ENCODE measurements at places on chromosomes 13 and 19. TPM values are rescaled to one million over a fixed set of nuclear protein-coding genes. Genes with fewer than 3 reads are reported as not detected.

OLFM4 gene
- 0.28 TPM for total RNA-seq

LILRA6 gene
- total RNA-seq, result not detected

CPAMD8 gene
- 2.0 TPM for total RNA-seq

ZNF729 gene
- total RNA-seq, result not detected

RETN gene
- not detected for total RNA-seq

ZNF723 gene
- total RNA-seq, result not detected

TNFSF9 gene
- 0.34 TPM for total RNA-seq

PLPP2 gene
- total RNA-seq, result 14.3 TPM

FFAR1 gene
- not detected for total RNA-seq

DNA sequence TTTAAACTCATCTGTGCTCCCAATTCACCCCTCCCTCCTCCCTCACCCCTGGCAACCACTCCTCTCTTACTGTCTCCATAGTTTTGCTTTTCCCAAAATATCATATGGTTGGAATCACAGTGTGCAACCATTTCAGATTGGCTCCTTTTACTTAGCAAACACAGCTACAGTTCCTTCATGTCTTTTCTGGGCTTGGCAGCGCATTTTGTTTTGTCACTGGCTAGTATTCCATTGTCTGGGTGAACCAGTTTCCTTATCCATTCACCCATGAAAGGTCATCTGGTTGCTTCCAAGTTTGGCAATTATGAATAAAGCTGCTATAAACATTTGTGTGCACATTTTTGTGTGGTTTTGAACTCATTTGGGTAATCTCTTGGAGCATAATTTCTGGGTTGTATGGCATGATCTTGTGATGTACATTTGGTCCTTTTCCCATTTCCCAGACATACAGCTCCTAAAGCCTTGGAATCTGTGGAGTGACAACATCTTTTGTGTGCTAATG, 23.9 kb upstream of the GAS6 start:
- no peak for DNase-seq

- no peak for DNase-seq
Observed at GRCh38 chr19:812049-812746, 9.6 kb downstream of the PLPPR3 start.

- peak; percentile 77 for DNase-seq
Observed at GRCh38 chr19:49896863-49897621, at the start of gene IL4I1. IL4I1 (minus strand) TSS chr19:49896887; CDS start chr19:49896160, 727 bp downstream.

DNA sequence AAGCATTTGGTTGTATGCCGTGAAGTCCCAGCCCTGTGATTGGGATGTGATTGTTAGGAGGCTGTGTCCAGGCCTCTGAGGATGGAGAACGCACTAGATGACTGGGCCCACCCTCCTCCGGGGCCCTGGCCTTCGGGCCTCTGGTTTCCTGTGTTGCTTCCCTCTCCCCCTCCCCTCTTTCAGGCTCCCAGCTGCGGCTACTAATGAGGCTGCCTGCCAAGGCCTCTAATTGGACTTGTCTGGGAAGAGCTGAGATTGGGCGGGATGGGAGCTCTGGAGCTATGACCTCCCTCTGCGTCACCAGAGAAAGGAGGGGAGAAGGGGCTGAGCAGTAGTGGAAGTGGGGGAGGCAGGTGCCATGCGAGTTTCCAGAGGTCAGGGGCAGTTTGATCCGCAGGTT, 9.9 kb downstream of the PTH2 start:
- DNase-seq, result no peak

GRCh38 chr19:19510432-19510831, 4.9 kb downstream of the TSSK6 start:
- no peak for DNase-seq

DNA sequence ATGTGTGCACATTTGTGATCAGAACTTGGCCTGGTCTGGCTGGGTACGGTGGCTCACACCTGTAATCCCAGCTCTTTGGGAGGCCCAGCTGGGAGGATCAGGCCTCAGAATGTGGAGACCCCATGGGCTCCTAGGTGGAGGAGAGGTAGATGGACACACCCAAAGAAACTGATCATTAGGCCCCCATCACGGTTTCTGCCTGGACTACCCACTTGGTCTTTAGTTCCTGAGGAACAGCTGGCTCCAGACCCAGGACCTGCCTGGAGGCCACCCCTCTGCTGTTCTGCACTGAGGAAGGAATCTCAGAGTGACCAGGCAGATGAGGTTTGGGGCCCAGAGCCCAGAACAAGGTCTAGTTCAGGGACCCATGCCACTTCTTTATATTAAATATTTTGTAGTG, 1.5 kb downstream of the CBLC start:
- no peak for DNase-seq

DNA sequence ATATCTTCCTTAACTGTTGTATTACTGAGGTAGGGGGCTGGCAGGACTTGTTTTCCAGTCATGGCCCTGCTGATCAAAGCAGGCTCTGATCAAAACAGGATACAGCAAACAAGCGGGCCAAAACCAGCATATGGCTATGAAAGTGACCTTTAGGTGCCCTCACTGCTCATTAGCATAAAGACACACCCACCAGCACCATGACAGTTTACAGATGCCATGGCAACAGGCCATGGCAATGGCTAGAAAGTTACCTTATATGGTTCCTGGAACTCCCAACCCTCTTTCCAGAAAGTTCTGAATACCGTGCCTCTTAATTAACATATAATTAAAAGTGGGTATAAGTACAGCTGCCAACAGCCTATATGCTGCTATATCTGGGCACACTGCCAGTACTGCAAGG, 551.4 kb upstream of the SGCG start:
- DNase-seq, result no peak

- no peak for DNase-seq
Observed at GRCh38 chr19:57789288-57789687, 19.8 kb downstream of the ZNF586 start.

DNA sequence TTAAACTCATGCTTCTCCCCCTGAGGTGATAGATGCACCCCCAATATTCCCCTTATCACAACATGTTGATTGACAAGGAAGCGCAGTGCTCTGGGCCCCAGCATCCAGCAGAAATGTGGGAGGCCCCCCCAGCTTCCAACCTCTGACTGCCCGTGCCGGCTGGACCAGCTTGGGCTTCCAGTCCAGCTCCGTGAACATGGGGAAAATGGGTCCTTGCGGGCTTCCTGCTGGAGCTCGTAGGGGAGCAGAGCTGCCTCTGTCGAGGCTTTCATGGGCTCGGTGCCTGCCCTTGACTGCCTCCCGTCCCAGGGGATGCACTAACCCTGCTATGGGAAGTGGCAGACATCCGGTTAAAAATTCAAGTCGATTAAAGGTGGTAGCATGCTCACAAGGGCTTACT, 188.9 kb downstream of the COL4A1 start:
- DNase-seq, result peak; percentile 29

DNA sequence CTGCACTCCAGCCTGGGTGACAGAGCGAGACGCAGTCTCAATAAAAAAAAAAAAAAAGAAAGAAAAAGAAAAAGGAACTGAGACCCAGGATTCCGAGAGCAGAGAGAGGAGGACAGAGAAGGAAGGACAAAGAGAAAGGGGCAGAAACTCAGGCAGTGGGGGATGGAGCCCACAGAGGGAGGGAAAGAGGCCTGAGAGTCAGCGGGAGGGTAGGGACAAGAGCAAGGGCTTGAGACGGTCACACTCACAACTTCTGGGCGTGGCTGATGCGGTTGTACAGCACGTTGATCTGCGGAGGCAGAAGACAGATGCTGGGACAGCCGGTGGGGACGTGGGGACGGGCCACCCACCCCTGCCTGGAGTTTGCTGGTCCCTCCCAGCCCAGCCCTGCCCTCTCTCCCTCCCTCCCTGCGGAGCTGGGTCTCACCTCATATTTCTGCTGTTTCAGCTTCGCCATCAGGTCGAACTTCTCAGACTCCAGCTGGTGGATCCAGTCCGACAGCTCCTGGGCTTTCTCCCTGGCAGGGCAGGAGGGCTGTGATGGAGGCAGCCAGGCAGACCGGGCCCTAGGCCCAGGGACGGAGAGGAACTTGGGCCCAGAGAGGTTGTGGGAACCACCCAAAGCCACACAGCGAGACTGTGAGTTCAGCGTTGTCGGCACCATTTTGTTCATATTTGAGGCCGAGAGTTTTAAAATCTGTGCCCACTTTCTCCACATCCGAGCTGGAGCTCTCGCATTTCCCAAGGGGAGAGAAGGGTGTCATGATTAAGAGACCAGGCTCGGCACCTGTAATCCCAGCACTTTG, 15.2 kb downstream of the TNNT1 start:
- no peak for DNase-seq

- no peak for DNase-seq
Observed at GRCh38 chr13:50446611-50447010, 396.9 kb downstream of the DLEU7 start.

GRCh38 chr13:103284466-103284865, 218.2 kb upstream of the SLC10A2 start:
- DNase-seq, result no peak

DNA sequence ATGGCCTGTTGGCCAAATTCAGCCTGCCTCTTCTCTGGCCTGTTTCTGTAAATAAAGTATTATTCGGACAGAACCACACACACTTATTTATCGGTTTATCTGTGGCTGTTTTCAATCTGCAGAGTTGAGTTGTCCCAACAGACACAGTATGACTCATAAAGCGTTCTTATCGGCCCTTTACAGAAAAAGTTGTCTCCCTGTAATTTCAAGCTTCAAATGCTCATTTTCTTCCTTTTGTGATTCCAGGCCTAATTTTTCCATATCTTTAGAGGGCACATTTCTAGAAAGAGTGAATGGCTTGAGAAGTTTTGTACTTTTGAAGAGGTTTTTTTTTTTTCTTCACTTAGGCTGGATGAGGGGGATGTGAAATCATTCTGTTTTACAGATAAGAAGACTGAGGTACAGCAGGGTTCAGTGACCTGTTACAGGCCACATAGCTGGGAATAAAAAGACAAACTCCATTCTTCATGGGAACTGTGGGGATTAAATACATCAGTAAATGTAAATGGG, 440.9 kb downstream of the TSHZ3 start:
- DNase-seq, result no peak

GRCh38 chr13:111184458-111185401, 69.6 kb downstream of the ARHGEF7 start:
- peak; percentile 65 for DNase-seq

DNA sequence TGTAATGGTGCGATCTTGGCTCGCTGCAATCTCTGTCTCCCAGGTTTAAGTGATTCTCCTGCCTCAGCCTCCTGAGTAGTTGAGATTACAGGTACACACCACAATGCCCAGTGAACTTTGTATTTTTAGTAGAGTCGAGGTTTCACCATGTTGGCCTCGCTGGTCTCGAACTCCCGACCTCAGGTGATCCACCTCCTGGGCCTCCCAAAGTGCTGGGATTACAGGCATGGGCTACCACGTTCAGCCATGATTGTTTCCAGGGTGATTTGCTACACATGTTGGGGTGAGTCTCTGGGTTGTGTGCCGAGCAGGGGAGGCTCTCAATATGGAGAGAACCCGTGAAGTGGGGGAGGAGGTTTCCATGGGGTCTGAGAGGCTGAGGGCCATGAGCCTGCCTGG, 24.8 kb upstream of the CEACAM21 start:
- no peak for DNase-seq

GRCh38 chr13:87235621-87236020, 435.6 kb upstream of the SLITRK5 start:
- no peak for DNase-seq

DNA sequence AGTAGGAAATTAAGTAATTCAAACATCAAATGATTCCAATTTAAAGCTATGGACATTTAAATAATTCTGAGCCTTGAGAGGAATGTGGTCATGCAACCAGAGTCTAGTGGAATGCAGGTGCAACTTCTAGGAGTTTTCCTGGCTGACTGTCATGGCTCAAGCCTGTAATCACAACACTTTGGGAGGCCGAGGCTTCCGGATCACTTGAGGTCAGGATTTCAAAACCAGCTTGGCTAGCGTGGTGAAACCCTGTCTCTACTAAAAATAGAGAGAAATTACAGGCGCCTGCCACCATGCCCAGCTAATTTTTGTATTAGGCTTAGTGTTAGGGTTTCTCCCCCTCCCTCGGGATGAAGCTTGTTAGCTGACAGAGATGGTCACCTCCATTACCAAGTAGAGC, 6.4 kb downstream of the ZNF808 start:
- no peak for DNase-seq

DNA sequence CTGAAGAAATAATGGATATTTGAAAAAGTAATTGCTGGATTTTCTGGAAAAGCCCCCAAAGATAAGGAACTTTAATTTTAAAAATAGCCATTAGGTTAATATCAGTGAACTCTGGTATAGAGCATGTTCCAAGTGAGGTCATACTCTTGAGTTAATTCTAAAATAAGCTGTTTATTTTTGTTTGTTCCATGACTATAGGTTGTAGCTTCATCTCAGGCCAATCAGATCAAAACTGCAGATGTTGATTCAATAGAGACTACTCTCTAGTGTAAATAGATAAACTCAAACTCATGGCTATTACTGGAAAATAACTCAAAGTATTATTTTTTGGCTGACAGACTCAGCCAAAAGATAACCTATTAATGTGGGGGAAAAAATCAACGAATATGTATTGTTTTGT, 815.1 kb downstream of the DIAPH3 start:
- no peak for DNase-seq

DNA sequence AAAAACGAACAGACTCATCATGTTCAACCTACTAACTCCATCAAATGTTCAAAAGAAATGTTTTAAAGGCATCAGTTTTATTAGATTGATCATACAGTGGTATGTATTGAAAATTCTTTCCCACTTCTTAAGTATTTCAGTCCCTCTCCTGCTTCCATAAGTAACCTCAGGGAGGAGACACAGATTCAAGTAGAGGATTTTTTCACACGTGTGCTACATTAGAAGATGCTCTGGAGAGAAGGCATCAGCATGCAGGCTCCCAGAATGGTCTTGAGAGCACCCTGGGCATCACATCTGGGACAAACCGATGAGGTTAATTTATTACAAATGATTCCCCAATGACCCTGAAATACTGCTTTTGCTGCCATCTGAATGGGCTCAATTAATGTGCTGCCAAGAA, 3.6 kb downstream of the GPR12 start:
- no peak for DNase-seq

DNA sequence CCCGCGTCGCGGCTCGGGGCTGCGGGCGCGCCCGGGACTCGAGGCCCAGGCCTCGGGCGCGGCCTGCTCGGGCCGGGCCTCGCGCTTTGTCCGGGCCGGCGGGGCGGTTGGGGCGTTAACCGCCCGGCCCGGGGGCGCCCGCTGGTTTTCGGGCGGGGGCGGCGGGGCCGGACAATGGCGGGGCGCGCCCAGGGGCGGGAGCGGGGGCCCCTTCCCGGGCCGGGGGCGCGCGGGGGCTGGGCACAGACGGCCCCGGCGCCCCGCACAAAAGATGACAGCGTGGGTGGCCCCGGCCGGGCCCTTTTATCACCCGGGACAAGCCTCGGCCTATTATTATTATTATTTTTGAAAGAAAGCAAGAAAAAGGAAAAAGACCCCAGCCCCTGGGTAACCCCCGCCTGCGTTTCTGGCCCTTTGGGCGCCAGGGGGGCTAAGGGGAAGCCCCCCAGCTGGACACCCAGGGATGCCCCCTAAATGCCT, 419 bp downstream of the KDM4B start:
- no peak for DNase-seq

Data from dermis blood vessel endothelial cell (primary cell).